Pulmonary artery endothelial cell (primary cell): ENCODE measurements at places on chromosomes 16 and 17. TPM values are rescaled to one million over a fixed set of nuclear protein-coding genes. Genes with fewer than 3 reads are reported as not detected.

Gene GRAPL
- 7.3 and 11.9 TPM in 2 replicates for total RNA-seq

Gene CDK5R1
- total RNA-seq = 1.8 and 2.7 TPM in 2 replicates

Gene MPV17L
- 0.33 and 0.39 TPM in 2 replicates for total RNA-seq

Gene TANGO6
- 20.9 and 26.3 TPM in 2 replicates for total RNA-seq

Gene GFAP
- total RNA-seq = 0.35 and 0.53 TPM in 2 replicates

Gene TMEM114
- total RNA-seq = not detected in 2 replicates

Gene ITGB4
- 6.9 and 14.2 TPM in 2 replicates for total RNA-seq

Gene KRT222
- not detected in 2 replicates for total RNA-seq

Gene SOX9
- total RNA-seq = not detected in 2 replicates

DNA sequence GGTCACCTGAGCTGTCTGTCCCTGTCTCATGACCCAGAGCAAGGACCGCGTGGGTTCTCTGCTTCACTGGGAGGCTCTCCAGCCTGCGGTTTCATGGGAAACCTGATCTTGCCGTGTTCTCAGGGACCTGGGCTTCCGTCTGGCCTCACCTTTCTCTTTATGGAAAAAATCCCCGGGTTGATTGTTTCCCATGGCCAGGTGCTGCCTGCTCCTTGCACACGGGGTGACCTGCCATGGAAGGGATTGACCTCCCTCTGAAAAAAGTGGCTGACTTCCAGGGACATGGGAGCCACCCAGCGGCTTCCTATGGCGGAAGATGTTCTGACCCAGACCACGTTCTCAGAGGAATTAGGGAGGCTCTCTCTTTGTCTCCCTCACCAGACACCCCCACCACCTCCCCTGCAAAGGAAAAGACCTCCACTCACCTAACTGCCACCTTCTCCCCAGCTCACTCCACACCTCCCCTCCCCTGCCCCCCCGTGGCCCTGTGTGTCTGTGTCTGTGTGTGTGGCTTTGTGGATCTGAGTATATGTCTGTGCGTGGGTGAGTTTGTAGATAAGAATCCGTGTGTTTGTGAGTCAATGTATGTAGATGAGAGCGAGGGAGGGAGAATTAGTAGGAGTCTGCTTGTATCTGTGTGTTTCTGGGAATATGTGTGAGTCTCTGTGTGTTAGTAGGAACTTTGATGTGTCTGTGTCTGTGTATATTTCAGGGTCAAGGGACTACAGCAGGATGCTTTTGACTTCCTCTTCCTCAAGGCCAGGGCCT, 154.6 kb downstream of the NTN1 start:
- no peak for DNase-seq

GRCh38 chr17:28141313-28141712, 98.8 kb downstream of the NLK start:
- DNase-seq = no peak

GRCh38 chr16:24255456-24256371, at the start of gene CACNG3:
Gene CACNG3, plus strand, starts transcription at chr16:24256335. Its CDS starts 420 bp downstream, at chr16:24256755.
- peak; percentile 8 for DNase-seq

GRCh38 chr16:2357331-2357730, 16.8 kb upstream of the ABCA3 start:
- DNase-seq = no peak

DNA sequence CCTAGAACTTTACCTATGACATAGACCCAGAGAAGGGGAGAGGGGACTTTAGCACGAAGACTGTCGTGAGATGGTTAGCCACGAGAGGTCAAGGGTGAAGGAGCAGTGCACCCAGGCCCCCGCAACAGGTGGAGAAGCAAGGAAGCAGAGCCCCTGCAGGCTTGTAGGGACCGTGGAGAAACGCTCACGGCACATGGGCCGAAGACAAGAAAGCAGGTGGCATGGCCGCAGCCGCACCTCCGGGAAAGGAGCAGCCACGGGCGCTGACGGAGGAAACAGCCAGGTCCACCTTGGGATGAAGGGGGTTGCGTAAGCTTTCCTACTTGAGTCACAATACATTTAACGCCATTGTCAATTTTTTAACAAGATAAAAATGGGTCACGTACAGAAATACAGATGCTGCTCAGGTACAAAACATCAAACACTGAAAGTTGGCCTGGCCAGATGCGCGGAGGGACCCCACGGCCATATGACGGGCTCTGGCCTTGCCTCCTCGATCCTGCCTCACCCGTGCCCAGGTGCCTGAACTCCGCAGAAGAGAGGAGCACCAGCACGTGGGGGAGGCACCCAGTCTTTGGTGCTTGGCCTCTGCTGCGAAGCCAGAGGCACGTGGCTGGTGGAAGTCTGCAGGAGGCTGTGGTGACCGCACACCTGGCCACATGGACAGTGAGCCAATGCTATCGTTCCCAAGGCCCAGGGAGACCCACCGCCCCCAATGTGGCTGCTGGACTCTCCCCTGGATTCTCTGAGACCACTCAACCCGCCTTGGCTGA, 21.2 kb downstream of the SLC38A10 start:
- DNase-seq = no peak

GRCh38 chr17:74760404-74761105, 12.1 kb downstream of the NHERF1 start:
- DNase-seq = no peak

DNA sequence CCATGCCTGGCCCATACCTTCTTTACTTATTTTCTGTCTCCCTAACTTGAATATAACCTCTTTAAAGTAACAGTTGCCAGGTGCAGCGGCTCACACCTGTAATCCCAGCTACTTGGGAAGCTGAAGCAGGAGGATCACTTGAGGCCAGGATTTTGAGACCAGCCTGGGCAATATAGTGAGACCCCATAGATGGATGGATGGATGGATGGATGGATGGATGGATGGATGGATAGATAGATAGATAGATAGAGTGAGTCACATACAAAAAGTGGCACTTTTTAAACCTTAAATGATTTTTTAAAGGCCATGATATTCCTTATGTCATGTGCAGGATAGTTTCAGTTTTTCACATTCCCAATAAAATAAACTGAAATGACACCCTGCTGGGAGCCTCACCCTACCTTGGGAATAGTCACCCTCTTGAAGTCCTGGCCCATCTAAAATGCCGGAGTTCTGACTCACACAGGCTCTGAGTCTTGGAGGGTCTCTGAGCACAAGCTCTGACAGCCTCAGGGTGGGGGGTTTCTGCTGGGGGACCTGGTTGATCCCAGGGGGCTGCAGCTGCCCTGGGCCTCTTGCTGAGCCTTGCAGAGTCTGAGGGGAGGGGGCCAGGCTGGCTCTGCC, 26.2 kb downstream of the CPNE2 start:
- no peak for DNase-seq

DNA sequence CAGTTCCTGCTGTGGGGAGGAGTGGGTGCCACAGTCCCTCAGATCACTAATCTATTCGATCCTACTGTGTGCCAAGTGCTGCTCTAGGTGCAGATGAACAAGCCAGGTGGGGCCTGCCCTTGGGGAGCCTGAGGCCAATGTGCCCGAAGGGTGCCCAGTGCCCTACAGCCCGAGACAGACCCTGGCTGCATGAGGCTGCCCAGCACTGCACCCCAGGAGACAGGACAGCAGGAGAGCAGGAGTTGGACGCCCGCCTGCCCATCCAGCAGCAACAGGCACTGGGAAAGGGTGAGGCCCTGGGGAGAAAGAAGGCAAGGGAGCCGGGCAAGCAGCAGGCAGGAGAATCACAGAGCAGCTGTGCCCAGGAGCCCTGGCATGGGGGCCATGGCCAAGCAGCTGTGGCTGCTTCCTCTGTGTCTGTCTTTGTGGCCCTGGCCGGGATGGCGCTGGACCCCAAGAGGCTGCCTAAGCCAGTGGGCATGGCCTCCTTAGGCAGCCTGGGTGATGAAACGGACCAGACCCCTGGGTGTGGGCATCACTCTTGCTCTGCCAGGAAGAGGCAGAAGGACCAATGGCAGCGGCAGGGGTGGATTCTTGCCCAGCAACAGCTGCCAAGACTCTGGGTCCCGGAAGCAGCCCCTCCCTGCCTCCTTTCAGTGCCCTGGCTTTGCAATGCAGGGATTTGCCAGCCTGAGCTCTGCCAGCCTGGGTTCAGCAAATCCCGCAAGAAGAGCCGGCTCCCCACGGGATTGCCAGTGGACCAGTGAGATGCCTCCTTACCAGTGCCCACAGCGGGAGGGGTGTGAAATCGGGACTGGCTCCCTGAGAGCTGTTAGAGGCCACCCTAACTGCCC, 179.6 kb upstream of the TNRC6C start:
- DNase-seq = no peak

DNA sequence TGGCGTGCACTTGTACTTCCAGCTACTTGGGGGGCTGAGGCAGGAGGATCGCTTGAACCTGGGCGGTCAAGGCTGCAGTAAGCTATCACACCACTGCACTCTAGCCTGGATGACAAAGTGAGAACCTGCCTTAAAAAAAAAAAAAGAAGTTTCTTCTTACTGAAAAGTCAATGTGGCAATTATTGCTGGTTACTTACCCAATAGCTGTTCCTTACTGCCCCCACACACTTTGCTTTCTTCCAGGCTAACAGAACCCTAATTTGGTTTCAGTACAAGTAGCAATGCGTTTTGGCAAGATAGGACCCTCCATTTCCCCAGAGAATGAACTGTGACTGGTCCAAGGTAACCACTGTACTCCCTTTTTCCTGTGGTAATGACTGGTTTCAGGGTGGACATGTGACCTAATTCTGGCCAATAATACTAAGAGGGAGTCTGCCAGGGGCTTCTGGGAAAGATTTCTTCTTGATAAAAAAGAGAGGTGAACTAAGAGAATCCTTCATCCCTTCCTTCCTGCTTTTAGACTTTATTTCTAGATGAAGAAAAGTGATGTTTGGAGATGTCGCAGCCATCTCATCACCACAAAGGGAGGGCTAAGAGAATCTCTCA, 58.8 kb upstream of the MSI2 start:
- DNase-seq = no peak

- no peak for DNase-seq
These were observed 48.2 kb upstream of the MGAT5B start for GRCh38 chr17:76820039-76820438.

GRCh38 chr17:33266116-33266515, 27.0 kb downstream of the ASIC2 start:
- no peak for DNase-seq

GRCh38 chr16:54817432-54817831, 113.2 kb upstream of the IRX5 start:
- DNase-seq = no peak

GRCh38 chr16:83713597-83713996, 94.2 kb upstream of the HSBP1 start:
- no peak for DNase-seq

DNA sequence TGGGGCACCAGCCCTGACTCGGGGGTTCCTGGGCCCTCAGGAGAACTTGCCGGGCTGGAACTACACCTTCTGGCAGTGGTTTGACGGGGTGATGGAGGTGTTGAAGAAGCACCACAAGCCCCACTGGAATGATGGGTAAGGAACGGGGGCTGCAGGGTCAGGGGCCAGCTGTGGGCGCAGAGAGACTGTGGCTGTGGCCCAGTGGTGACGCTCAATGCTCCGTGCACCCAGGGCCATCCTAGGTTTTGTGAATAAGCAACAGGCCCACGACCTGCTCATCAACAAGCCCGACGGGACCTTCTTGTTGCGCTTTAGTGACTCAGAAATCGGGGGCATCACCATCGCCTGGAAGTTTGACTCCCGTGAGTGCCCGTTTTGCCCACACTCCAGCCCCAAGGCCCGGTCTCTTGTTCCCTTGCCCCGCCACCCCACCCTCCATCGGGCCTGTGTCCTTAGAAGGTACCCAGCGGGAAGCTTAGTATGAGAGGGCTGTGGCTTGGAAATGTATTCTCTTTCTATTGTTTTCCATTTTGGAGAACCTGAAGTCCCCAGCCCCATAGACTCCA, 19.1 kb downstream of the STAT5A start:
- DNase-seq = no peak

DNA sequence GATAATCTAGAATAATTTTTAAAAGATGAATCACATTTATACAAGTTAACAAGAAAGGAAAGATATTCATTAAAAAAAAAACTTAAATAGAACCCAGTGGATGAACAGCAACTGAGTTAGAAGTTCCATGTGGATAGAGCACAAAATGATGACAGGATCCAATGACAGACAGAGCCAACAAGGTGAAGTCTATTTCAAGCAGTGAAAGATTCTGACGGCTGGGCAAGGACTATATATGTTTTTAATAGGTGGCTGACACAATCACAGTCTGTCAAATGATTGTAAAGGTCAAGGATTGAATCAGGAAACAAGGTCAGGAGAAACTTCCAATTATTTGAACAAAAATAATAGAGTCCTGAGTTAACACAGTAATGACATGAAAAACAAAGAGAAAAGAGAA, 1460.0 kb upstream of the CDH8 start:
- no peak for DNase-seq

DNA sequence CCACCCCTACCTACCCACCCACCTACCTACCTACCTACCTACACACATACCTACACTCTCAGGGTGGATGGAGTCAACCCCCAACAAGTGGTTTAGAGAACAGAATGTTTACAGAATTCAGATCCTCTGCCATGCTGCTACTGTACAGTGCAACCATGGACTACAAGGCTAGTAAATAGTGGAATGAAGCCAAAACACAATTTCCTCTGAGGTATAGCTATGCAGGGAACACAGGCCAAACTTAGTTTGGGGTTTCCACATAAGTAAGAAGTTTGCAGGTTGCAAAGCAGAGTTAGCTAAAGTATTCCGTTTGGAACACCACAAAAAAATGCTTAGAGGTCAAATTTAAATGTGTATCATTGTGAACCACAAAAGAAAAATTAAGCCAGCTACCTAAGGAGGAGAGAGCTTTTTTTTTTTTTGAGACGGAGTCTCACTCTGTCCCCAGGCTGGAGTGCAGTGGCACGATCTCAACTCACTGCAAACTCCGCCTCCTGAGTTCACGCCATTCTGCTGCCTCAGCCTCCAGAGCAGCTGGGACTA, 2.7 kb upstream of the AP1G1 start:
- DNase-seq = no peak

- DNase-seq = no peak
These were observed 14.2 kb upstream of the SLC52A1 start for GRCh38 chr17:5049314-5049841.

DNA sequence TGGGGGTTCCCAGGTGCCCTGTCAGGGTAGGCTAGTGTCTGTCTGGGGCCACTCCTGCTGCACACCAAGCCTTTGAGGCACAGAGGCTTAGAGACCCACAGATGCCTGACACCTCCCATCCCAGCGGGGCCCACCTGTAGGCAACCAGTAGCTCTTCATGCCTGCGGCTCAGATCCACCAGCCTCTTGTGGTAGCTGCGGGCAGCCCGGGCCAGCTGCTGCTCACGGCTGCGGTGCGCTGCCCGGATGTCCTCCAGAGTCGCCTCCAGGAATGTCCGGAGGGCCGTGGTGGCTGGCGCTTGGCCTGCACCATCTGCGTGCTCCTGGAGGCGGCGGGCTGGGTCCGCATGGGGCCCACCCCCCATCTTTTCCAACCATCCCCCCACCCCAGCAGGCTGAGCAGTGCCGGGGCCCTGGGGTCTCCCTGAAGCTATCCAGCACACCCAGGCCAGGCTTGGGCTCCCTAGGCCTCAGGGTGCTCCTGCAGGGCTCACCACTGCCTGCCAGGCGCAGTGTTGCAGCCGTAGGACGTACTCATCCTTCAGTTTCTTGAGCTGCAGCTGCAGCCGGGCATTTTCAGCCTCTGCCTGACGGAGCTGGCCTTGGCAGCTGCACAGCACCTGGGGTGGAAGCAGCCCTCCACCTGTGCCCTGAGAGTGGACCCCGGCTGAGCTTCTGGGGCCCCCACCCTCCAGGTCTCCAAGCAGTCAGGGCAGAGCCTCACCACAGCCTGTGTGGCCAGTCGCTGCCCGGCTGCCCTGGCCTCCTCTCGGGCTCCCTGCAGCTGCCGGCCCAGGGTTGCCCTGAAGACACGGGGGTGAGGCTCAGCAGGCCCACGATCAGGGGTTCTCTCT, 1.8 kb downstream of the CCDC78 start:
- no peak for DNase-seq
